ENCODE measurements at places on chromosomes 16 and 17. TPM values are rescaled to one million over a fixed set of nuclear protein-coding genes. Genes with fewer than 3 reads are reported as not detected.

GPT2 gene
- 42.6 TPM for total RNA-seq

DNA sequence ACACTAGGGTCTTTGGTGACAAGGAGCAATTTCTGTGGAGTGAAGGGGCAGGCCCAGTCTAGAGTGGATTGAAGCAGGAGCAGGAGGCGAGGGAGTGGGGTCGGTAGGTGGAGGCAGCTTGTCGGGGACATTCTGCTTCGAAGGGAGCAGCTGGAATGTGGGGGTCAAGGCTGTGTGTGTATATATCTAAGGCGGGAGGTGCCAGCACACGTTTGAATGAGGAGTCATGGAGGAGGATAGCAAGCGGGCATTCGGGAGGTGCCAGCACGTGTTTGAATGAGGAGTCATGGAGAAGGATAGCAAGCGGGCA, 17.7 kb downstream of the NT5M start:
- no peak overlapping the region for H3K4me3 ChIP-seq
- H3K4me1 ChIP-seq, result no peaks in the 10 kb centered on the region
- no peak for DNase-seq
- no peak overlapping the region for H3K27ac ChIP-seq

VMO1 gene
- total RNA-seq, result not detected

- H3K4me1 ChIP-seq, result 0 out of 2 replicates have a peak, but pooled peaks cover 3% of the 10 kb centered on the region
- no peaks in the 10 kb centered on the region for H3K36me3 ChIP-seq
- peak; percentile 12 for DNase-seq
- H3K27ac ChIP-seq, result no peak overlapping the region
- H3K4me3 ChIP-seq, result no peak overlapping the region
These were observed 67.7 kb upstream of the TANC2 start for GRCh38 chr17:62898239-62898864.

DNA sequence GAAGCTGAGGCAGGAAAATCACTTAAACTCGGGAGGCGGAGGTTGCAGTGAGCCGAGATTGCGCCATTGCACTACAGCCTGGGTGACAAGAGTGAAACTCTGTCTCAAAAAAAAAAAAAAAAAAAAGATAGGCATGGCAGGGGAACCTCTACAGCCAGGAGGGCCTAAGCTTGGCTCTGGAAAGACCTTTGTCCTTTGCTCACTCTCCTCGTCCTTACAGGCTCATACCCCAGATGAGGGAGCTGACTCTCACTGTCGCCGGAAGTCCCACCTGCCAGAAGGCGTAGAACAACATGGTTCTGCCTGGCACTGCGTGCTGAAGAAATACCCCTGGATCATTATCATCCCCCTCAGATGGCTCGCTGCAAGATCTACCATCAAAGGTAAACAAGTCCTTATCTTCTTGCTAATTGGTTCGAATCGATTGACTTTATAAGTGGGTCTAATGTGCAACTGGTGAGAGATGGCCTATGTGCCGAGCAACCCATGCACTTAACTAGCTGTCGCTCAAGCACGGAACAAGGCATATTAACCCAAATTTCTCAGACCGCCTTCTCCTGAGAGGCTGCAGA, 29.7 kb downstream of the RTN4RL1 start:
- no peaks in the 10 kb centered on the region for H3K36me3 ChIP-seq
- DNase-seq, result no peak
- no peaks in the 10 kb centered on the region for H3K4me1 ChIP-seq
- no peak overlapping the region for H3K4me3 ChIP-seq
- H3K27ac ChIP-seq, result no peak overlapping the region
- no peaks in the 10 kb centered on the region for H3K27me3 ChIP-seq

GRCh38 chr16:54944002-54944401, 13.3 kb downstream of the IRX5 start:
- no peak overlapping the region for H3K4me3 ChIP-seq
- no peak for DNase-seq
- H3K36me3 ChIP-seq, result no peaks in the 10 kb centered on the region
- no peak overlapping the region for H3K27ac ChIP-seq
- H3K27me3 ChIP-seq, result no peaks in the 10 kb centered on the region

- H3K27me3 ChIP-seq, result no peaks in the 10 kb centered on the region
- no peak overlapping the region for H3K4me3 ChIP-seq
- H3K36me3 ChIP-seq, result peaks cover 20% of the 10 kb centered on the region
- peaks cover 49% of the 10 kb centered on the region for H3K4me1 ChIP-seq
- no peak for DNase-seq
- no peak overlapping the region for H3K27ac ChIP-seq
These were observed 1.8 kb upstream of the RARA start for GRCh38 chr17:40307001-40307730.

GRCh38 chr16:9300252-9300651, 208.8 kb downstream of the HAPSTR1 start:
- no peaks in the 10 kb centered on the region for H3K4me1 ChIP-seq
- no peak for DNase-seq
- no peaks in the 10 kb centered on the region for H3K27me3 ChIP-seq
- no peak overlapping the region for H3K27ac ChIP-seq
- no peaks in the 10 kb centered on the region for H3K36me3 ChIP-seq
- no peak overlapping the region for H3K4me3 ChIP-seq

GRCh38 chr17:2244545-2245525, 58.8 kb downstream of the SMG6 start:
- H3K27ac ChIP-seq, result peak overlapping the region; percentile 29
- H3K4me1 ChIP-seq, result peaks cover 25% of the 10 kb centered on the region
- peak; percentile 93 for DNase-seq
- no peaks in the 10 kb centered on the region for H3K27me3 ChIP-seq
- H3K4me3 ChIP-seq, result no peak overlapping the region

DNA sequence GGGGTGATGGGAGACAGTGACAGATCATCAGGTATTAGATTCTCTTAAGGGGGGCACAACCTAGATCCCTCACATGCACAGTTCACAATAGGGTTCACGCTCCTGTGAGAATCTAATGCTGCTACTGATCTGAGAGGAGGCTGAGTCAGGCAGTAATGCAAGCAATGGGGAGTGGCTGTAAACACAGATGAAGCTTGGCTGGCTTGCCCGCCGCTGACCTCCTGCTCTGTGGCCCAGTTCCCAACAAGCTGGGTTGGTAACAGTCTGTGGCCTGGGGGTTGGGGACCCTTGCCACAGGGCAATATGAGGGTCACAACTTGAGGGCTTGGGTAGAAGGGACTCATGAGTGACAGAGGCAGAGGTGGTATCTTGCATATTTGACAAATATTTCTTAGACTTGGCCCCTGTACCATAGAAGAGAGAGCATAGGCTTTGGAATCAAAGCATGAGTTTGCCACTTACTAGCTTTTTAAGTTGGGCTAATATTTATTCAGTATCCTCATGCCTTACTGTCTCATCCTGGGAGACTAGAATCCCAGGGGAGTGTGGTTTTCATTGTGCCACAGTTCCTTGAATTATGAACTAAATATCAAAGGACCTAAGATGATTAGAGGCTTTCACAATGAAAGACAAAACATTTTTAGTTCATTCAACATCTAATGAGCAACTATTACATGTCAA, 133.4 kb downstream of the SPACA3 start:
- no peaks in the 10 kb centered on the region for H3K27me3 ChIP-seq
- H3K27ac ChIP-seq, result no peak overlapping the region
- no peaks in the 10 kb centered on the region for H3K36me3 ChIP-seq
- no peak overlapping the region for H3K4me3 ChIP-seq

MT1G gene
- total RNA-seq, result not detected

GRCh38 chr16:84611041-84611440, 6.8 kb downstream of the COTL1 start:
- no peak for DNase-seq
- no peak overlapping the region for H3K4me3 ChIP-seq
- H3K36me3 ChIP-seq, result peaks cover 53% of the 10 kb centered on the region

- H3K4me3 ChIP-seq, result no peak overlapping the region
- DNase-seq, result no peak
- no peaks in the 10 kb centered on the region for H3K27me3 ChIP-seq
These were observed 32.4 kb downstream of the CLTC start for GRCh38 chr17:59652119-59652518.

Measured in Karpas-422 (cell line).